Right renal pelvis (tissue), 4 donors: ENCODE measurements at places on chromosomes 1 and 21. TPM values are rescaled to one million over a fixed set of nuclear protein-coding genes. Genes with fewer than 3 reads are reported as not detected.

- DNase-seq, result no peak
These were observed 7.4 kb upstream of the IRF2BP2 start for GRCh38 chr1:234617131-234617985.

GRCh38 chr1:226133504-226134123, 52.9 kb downstream of the ACBD3 start:
- DNase-seq, result no peak

DNA sequence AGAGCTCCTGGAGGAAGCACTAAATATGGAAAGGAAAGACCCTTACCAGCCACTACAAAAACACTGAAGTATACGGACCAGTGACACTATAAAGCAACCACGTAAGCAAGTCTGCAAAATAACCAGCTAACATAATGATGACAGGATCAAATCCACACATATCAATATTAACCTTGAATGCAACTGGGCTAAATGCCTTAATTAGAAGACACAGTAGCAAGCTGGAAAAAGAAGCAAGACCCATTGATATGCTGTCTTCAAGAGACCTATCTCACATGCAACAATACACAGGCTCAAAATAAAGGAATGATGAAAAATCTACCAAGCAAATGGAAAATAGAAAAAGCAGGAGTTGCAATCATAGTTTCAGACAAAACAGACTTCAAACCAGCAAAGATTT, 31.0 kb downstream of the C1orf185 start:
- DNase-seq, result no peak

- no peak for DNase-seq
These were observed 10.6 kb upstream of the SLC19A1 start for GRCh38 chr21:45552696-45553391.

GRCh38 chr1:57040811-57041210, 75.0 kb upstream of the C8B start:
- no peak for DNase-seq

- no peak for DNase-seq
These were observed 12.2 kb downstream of the DNASE2B start for GRCh38 chr1:84410328-84411095.

DNA sequence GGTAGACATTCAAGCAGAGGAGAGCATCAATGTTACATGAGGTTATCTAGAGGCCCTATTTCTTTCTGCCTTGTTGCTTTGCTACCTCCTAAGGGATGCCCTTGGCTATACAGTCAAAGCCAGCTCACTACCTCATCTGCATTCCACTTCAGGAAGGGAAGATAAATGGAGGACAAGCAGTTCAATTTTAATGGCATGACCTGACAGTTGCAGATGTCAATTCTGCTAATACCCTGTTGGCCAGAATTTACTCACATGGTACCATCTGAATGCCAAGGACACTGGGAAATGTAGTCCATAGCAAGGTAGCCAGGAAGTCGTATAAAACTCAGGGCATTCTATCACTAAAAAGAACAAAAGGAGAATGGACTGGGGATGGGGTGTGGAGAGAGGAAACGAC, 31.5 kb downstream of the PALMD start:
- no peak for DNase-seq

DNA sequence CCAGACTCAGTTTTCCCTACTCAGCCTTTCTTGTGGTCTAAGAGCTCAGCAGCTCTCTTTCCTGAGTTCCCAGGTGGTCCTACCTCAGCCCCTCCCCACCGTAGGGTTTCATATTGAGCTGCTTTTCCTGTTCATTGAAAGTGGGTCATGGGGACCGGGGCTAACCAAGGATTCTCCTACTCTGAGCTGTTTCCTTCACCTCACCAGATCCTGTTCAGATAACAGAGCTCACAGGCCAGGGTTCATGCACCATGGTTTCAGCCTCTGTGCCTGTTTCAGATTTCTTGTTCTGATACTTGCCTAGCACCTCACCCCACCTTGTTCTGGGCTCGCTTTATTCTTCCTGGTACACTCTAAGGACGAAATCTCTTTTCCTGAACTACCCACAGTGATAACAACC, 8.5 kb downstream of the UBQLN4 start:
- no peak for DNase-seq

- DNase-seq, result no peak
These were observed 9.0 kb downstream of the BCAR3 start for GRCh38 chr1:93672477-93673162.

- no peak for DNase-seq
These were observed 31.2 kb upstream of the COL6A2 start for GRCh38 chr21:46066591-46067331.

DNA sequence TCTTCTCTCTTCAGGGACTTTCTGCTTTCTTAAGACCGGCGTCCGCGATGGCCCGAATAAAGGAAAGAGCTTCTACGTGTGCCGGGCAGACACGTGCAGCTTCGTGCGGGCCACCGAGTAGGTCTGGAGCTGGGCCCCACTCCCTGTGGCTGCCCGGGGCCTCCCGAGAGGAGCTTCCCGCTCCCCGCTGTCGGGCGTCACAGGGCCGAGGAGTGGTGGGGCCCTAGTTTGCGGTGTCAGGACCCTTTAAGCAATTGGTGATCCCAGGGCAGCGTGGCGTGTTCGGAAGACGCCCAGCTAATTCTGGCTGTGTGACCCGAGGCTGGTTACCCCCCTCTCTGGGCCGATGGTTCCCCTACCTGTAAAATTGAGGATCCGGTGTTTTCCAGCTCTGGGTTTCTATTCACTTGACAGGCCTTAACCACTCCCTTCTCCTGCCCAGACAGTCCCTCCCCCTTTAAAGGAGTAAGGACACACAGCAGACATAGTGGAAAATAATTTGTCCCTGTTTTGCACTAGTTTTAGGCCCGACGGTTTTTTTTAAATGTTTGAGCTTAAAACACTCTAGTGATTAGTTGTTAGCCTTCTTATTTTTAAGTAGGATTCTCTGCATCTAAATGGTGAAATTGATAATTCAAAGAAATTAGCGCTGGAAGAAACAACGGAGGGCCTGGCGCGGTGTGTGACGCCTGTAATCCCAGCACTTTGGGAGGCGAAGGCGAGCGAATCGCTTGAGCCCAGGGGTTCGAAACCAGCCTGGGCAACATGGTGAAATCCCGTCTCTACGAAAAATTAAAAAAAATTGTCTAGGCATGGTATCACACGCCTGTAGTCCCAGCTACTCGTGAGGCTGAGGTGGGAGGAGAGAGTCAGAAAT, 553 bp downstream of the TTF2 start:
- no peak for DNase-seq

DNA sequence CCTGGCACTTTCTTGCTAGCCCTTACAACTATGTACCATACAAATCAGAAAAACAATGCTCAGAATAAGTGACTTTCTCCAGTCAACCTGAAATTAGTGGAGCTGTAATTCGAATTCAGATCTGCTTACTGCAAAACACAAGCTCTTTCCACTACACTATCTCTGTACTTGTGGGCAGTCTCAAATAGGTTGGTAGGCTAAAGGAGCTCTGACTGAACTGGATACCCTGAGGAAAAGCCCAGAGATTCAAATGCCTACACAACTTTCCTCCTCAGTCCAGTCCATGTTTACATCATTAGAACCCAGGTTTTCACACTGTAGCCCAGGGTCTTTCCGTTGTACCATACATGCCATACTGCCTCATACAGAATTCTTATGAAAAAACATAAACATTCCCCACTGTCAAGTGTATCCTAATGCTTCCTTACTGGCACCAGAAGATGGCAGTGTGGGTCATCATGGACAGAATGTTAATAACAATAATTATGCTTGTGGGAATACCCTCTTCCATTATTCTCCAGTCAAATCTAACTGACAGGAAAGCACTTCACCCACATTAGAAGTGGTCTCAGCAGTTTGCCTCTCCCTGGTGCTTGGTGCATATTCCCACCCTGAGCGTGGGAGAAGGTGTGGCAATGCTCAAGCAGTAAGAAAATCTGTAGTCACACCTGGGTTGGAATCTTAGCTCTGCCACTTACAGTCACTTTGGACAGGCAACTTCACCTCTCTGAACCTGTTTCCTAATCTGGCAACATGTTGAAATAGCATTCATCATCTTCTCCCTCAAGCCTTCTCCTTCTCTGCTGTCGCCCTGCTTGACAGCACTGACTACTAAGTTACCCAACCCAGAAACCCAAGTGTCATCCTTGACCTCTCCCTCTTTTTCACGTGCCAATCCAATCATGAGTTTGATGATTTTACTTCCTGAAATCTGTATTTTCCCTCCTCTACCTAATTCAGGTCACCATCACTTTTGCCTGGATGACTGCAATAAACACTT, 14.4 kb upstream of the ZFYVE9 start:
- DNase-seq, result no peak

GRCh38 chr21:39531064-39531463, 79.3 kb downstream of the SH3BGR start:
- DNase-seq, result no peak

DNA sequence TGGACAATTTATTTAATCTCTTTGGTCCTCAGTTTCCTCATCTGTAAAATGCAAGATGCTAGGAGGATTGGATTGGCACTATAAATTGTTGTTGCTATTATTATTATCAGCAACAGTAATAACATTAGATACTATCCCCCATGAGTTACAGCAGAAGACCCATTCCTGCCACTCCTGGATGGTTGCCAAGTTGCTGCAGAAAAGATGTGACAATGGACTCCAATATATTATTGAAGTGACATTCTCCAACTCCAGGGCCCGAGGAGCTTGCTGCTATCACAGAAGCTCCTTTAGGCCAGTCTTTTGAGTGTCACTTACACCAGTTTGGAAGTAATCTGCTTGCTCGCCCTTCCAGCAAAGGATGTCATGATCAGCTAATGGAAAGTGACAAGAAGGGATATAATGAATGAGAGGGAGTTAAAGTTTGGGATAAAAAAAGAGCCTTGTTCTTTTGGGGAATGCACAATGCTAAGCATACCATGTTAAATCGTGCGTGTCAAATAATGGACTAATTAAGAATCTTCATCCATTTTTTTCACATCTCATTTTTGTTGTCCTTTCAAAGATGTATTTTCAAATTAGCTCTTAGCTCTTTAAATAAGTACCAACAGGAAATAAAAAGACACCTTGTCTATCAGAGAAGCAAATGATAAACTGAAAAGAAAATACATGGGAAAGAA, 19.5 kb upstream of the PROX1 start:
- no peak for DNase-seq

- DNase-seq, result no peak
These were observed 44.3 kb downstream of the CD34 start for GRCh38 chr1:207866471-207867135.

GRCh38 chr1:204083491-204083890, 10.6 kb downstream of the SOX13 start:
- DNase-seq, result no peak

DNA sequence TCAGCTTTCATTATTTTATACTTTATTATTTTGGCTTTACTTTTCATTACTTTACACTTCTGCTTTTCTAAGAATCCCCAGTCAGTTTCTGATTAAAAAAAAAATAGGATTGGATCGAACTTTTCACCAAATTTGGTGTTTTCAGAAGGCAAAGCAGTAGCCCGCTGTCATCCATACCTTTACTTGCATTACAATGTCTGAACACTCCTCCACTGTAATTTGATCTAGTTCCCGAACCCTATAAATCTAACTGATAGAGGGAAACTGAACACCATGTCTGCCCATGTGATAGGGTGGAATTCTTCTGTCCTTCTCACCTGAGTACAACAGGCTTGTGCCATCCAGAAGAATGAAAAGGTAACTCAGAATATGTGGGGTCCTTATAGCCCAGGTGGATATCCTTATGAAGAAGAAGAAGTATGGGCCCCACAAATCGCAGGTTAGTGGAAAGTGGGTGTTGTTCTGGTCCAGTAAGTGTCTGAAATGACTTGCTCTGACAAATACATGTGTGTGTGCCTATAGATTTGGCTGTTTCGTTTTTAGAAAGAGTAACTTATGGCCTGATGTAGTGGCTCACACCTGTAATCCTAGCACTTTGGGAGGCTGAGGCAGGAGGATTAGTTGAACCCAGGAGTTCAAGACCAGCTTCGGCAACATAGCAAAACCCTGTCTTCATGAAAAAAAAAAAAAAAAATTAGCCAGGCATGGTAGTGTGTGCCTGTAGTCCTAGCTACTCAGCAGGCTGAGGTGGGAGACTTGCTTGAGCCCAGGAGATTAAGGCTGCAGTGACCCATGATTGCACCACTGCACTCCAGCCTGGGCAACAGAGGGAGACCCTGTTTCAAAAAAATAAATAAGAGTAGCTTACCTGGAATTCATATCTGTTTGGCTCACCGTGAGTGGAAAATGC, 26.6 kb upstream of the CDC14A start:
- peak; percentile 16 for DNase-seq

DNA sequence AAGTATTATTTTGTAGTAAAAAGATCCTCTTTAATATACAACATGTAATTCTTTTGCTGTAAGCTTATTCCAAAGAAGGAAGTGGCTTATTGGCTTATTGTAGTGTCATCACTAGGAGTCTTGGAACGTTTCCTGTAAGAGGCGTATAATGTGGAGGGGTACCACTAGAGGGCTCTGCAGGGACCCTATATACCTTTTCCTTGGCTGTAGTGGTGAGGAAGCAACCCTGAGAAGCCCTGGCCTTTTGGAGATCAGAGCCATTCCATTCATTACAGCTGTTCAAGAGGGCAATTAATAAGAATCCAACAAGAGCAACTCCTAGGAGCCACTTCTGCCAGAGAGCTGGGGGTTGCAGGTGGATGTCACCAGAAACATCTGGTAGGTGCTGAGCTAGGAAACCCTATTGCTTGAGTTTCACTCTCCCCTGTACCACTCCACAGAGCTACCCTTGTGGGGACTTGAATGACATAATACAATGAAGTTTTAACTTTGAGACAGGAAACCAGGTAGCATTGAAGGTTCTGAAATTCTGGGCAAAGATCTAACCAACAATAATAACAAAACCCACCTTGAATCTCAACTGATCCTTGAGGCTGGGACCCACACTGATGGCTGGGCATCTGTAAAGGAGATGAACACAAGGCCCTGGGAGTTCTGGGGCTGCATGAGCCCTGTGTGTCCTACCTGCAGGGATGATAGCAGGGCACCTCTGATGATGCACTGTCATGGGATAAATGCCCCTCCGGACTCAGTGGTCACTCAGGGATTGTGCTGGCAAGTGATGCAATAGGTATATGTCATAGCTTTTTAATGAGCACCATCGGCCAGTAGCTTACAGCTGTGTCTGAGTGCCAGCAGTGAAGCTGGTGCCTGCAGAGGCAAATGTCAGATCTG, 160.2 kb upstream of the COA6 start:
- no peak for DNase-seq

DNA sequence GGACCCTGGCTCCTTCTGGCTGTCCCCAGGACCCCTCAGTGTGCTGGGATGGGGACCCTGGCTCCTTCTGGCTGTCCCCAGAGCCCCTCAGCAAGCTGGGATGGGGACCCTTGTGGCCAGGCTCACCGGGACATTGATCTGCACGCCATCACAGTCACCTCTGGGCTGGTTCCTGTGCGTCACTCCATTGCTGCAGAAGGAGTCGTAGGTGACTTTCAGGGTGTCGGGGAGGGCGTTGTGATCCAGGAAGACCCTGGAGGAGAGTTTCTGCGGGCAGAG, 19.7 kb upstream of the PTTG1IP start:
- no peak for DNase-seq

Gene BRINP2
- polyA plus RNA-seq, result 0.32 TPM

Gene HJV
- polyA plus RNA-seq, result 0.13 TPM

Gene CR1L
- 1.1 TPM for polyA plus RNA-seq

Gene OR2W3
- not detected for polyA plus RNA-seq

Gene FOXO6
- 1.6 TPM for polyA plus RNA-seq

Gene AIRE
- 0.49 TPM for polyA plus RNA-seq

Gene RHD
- 1.3 TPM for polyA plus RNA-seq

Gene SLC41A1
- polyA plus RNA-seq, result 35.9 TPM

Gene CYYR1
- polyA plus RNA-seq, result 53.3 TPM

Gene RGSL1
- not detected for polyA plus RNA-seq

Gene LAMC2
- polyA plus RNA-seq, result 6.0 TPM

Gene THEM5
- 1.3 TPM for polyA plus RNA-seq

Gene CLDN8
- polyA plus RNA-seq, result 65.6 TPM

Gene ENAH
- polyA plus RNA-seq, result 96.6 TPM
